CD4-positive, alpha-beta T cell treated with Interleukin-6 at 100 ng/mL for 8 hours (primary cell): ENCODE measurements at places on chromosomes 16 and 17.
A peak's percentile ranks its signal among the peaks of the same experiment; 100 is the strongest.

- DNase-seq = no peak
Measured at GRCh38 chr17:66518677-66519076, 216.3 kb downstream of the PRKCA start.

DNA sequence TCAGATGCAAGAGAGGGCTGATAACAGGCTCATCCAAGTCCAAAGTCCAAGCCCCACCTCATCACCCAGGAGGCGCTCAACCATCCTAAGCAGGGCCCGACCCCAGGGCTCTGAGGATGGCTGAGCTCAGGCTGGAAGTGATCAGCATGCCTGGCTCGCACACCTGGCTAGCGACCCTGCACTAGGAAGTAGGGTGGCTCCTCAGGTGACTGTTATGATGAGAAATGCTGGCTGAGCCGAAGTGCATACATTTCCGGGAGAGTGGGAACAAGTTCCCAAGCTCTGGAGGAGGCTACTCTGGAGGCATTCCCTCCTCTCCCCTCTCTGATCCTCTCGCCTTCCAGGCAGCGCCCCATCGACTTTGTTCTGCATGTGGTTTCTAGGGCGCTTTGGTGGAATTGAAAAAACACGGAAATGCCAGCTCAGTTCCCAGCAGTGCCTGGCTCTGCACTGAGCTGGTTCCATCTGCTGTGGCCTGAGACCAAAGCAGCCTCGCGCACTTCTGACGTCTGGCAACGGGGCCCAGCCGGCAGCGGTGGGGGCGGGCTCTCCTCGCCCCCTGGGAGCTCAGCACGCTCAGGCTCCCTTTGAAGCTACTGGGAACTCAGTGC, 130.3 kb downstream of the IRF8 start:
- no peak for DNase-seq

DNA sequence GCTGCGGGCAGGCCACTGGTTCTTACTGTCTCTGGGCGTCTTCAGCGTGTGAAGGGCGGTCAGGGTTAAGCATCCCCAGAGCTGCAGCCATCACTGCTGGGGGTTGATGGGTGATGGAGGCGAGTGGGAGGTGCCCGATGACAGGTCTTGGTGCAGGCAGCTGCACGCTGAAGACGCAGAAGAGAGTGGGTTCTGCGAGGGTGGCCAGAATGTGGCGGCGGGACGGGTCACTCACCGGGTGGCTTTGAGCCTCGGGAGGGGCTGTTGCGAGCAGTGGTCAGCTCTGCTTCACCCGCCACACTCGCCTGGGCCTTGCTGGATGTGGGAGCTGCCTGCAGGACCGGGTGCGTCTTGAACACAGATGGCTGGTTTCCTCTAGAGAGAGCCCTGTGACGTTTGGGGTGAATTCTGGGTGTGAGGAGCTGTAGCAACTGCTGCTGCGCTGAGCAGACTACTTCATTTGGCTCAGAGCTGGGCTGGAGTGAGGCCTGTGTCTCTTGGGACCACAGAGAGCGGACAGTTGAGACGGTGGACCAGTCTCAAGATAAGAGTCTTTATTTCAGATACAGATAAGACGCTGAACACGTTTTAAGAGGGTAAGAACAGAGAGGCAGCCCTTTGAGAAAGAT, 44.6 kb upstream of the ZNF750 start:
- no peak for DNase-seq

GRCh38 chr17:4594931-4595684, 10.8 kb downstream of the SMTNL2 start:
- peak; percentile 21 for DNase-seq

GRCh38 chr17:50661348-50661747, 26.7 kb downstream of the ABCC3 start:
- no peak for DNase-seq

- DNase-seq = no peak
Measured at GRCh38 chr16:88306860-88307545, 75.8 kb upstream of the ZNF469 start.

GRCh38 chr17:71085238-71086033, 916.1 kb downstream of the KCNJ2 start:
- no peak for DNase-seq

DNA sequence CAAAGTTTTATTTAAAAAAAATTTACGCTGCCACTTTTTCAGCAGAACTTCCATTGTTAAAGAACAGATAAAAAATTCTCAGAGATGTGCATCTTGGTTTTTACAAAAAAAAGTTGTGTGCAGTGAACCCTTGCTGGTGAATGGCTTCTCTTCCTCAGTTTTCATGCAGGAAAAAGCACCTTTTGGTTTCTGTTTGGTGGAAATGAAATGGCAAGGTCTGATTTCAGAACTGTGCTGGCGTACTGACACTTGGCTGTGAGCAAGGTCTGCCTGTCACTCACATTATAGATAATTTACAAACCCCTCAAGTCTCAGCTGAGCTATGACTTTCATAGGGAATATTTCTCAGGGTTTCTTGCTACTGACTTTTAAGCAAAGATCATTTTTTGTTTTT, 5.7 kb upstream of the SALL1 start:
- DNase-seq = no peak

GRCh38 chr16:86060381-86061317, 161.7 kb downstream of the IRF8 start:
- DNase-seq = no peak

GRCh38 chr17:35653619-35654361, 66.7 kb downstream of the AP2B1 start:
- no peak for DNase-seq

DNA sequence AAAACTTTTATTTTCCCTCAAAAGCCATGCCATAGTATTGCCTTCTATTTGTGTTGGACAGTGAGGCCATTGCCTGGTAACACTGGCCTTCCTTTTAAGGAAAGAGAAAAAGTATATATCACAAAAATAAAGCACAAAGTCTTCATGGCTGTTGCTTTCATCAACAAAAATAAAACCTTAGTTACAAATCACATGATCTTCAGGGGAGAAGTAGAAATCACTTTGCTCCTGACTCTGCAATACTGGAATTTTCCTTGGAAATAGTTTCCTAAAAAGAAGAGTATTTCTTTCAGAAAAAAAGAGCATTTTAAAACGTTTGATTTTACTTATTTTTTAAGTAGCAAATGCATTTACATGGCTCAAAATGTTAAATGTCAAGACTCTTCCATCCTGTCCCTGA, 41.9 kb downstream of the FAM20A start:
- DNase-seq = no peak
